ENCODE measurements at places on chromosomes 5 and 9.

DNA sequence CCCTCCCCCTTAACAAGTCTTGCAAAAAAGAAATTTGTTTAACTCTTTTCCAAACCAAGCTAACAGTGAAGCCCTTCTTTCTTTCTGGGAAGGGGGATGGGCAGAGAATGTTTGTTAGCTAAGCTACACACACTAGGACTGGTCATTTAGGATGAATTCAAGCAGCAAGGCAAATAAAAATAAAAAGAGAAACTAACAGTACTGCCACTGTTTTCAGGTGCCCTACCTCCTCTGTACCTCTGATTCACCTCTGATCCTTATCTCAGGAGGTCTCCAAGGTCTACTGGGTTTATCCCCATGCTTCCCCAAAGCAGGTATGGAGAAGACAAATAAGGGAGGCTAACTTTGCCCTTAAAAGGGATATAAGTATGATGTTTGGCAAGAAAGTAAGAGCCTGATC lies 52.9 kb downstream of the ELL2 start:
- DNase-seq, result no peak

- DNase-seq, result no peak
Measured at GRCh38 chr5:60494144-60494543, 205.8 kb downstream of the DEPDC1B start.

DNA sequence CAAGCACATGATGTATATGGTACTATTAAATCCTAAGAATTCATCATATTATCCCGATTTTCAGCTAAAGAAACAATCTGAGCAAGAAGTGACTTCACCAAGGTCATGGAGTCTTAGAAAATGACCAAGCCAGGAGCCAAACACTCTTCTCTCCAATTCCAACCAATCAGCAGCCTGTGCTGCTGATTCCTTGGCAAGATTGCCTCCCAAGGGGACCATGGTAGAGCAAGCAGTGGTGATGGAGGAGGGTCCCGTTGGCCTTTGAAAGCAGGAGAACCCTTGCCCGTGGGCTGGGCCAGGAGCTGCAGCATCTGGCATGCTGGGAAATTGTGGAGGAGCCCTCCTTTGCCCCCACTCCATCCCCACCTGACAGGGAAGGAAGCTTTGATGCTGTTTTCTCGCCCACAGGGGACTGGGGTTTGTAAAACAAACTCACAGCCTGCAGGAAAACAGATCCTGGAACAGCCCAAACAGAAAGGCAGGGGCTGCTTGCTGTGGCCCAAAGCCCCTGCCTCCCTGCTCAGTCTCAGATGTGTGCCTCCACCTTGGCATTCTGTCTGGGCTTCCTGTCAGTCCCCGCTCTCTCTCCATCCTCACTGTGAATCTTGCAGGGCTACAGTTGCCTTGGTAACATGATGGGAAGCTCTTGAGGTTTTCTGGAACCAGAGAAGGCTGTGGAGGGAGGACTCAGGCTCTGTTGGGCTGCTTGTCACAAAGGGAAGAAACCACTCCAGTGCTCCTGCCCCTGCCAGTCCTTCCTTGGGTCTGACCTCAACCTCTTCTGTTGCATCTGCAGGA lies 70.8 kb upstream of the HSPA9 start:
- DNase-seq, result peak; percentile 63

DNA sequence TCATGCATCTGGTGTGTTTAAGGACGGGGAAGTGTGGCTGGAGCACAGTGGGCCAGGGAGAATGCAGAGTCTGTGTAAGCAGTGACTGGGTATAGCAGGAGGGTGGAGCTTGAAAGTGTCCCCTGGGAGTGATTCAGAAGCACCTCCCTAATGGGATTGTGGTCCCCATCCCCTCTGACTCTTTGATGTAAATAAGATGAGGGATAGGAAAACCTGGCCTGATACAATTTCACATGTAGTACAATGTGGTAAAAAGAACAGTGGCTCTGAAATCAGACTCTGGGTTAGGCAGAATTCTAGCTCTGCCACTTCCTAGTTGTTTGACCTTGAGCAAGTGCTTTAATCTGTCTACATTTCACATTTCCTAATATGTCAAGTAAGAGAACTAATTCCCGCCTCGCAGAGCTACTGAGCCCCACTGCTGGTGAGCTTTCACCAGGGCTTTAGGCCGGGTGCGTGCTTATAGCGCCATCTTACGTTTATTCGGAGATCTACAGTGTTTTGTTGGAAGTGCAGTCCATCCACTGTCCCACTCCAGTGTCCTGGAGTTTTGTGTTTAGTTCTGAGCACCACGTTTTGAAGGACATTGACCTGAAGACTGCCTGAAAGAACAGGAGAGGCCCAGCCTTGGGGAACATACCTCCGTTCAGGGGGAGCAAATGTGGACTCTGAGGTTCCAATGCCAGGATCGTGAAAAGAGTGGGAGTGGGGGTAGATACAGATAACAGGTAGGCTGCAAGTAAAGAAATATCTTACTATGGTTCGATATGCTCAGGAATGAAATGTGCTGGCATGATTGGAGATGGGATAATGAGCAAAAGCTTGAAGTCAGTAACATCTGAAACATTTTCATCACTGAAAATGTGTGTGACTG lies 51.2 kb upstream of the TESK1 start:
- DNase-seq, result peak; percentile 13

DNA sequence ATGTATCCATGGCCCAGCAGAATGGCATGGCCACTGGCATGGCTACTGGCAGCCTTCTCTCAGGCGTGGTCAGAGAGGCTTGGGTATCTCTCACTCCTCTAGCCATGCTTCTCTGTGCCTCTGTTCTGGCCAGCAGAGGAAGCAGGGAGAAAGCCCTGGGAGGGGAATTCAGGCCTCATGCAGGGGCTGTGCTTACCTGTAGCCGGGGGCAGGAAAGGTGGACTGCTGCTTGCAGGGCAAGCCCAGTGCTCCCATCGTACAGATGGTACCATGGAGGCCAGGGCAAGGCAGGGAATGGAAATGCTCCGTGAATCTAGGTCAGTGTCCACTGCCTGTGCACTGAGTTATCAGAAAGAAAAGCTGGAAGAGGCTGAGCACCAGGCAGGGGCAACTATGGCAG lies 2.7 kb downstream of the OR13J1 start:
- no peak for DNase-seq

DNA sequence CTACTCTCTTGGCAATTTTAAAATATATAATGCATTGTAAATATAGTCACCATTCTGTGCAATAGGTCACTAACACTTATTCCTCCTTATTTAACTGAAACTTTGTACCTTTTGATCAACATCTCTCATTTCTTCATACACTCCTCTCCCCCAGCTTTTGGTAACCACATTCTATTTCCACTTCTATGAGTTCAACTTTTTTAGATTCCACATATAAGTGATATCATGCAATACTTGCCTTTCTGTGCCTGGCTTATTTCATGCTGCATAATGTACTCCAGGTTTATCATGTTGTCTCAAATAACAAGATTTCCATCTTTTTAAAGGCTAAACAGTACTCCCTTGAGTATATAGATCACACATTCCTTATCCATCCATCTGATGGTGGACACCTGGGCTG lies 188.8 kb downstream of the NXNL2 start:
- no peak for DNase-seq

DNA sequence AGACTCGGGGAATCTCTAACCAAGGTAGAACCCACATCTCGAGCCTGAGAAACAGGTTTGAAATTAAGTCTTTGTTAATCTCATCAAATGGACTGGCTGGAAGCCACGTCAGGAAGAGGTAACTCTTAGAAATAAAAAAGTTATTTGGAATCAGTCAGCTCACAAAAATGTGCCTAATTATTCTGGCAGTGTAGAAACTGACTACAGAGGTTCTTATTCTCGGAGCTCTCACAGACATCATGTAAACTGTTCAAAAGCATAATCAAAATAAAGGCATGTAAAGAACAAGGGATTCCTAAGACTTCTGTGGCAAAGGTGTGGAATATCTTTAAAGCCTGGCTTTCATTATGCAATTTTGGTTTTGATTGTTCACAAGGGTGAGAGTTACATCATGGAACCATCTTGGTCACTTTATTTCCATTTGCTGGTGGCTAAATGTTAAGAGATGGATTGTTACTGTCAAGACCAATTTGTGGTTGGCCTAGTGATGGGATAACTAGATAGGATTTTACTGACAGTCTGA lies 85.1 kb downstream of the OTULIN start:
- no peak for DNase-seq

DNA sequence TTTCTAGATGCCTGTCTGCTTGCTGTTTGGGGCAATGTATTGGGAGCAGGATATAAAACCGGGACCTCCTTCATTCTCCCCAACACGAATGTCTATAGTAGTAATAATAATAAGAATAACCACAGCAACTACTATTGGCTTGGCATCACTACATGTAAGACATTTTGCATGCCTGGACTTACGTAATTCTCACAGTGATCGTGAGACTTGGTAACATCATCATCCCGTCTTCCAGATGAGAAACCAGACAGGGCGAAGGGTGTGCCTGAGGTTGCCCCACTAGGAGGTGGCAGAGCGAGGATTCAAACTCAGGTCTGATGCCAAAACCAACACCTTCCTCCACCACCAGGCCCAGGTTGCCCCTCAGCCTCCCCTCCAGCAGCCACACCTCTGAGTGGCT lies 185.1 kb downstream of the RGS3 start:
- DNase-seq, result no peak

GRCh38 chr5:157744051-157745011 lies 819 bp downstream of the LSM11 start:
- DNase-seq, result no peak

- no peak for DNase-seq
Measured at GRCh38 chr5:138515556-138516245, 27.3 kb downstream of the ETF1 start.

GRCh38 chr5:73867345-73868335 lies 241.6 kb downstream of the ARHGEF28 start:
- DNase-seq, result no peak

DNA sequence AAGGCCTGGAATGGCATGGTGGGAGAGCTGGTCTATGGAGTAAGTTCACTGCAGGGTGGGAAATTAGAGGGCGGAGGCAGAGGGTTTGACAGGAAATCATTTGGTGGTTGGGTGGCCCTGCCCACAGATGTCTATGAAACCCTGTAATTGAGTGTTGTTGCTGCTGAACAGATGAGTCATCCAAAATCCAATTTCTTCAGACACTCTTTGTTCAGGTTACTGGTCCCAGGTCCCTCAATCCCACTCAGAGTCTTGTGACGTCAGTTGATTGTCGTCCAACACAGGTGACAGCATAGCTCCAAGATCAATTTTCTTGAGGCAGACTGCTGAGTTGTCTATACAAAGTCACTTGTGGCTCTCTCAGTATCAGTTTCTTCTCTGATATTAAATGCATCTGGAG lies 208.6 kb downstream of the GRIA1 start:
- no peak for DNase-seq

GRCh38 chr5:134968055-134968454 lies 348 bp downstream of the CATSPER3 start:
- no peak for DNase-seq

- peak; percentile 12 for DNase-seq
Measured at GRCh38 chr5:78979117-78979742, 5.9 kb downstream of the ARSB start.

DNA sequence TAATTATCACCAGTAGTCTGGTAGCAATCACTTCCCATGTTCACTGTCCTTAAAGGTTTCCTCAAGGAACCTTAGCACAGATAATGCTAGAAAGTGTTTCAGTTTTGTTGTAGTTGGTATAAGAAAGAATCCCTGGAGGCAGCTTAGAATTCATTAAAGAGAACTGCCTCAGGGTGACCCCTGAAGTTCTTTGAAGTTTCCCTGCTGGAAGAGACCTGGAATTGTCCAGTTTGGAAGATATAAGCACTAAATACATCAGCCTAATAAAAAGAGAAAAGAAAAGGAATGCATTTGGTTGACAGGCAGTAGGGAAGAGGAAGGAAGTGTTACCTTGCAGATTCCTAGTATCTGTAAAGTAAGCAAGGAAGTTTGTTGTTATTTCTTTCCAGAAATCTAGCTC lies 999.6 kb upstream of the DMAC1 start:
- DNase-seq, result no peak

DNA sequence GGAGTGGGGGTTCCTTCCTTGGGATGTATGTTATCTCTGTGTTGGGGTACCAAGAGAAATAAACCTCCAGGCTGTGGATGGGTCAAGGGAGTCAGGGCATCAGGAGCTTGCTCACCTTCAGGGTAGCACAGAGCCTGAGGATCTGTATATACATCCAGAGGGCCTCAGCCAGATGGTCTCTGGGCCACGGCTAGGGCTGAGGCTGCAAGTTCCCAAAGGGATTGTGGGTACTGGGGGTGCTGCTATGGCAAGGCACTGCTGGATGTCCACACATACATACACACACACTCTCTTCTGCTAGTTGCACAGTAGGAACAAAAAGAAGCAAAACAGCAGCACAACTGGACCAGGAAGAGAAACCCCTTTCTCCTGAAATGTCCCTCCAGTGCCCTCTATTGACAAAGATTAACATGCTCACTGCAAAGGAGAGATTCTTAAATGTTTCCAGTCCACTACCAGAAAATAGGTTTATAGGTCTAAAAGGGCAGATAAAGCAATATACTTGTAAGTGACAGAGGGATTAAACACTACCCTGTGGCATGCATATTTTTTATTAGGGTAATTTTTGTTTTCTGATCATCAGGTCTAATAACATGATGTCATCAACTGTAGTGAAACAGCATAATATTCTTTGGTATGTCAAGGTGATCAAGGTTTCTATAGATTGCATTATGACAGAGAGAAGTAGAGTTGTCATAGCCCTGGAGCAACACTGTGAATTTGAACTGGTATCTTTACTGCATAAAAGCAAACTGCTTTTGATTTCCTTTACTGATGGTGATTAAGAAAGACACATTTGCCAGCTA lies 56.3 kb upstream of the KCNN2 start:
- no peak for DNase-seq

DNA sequence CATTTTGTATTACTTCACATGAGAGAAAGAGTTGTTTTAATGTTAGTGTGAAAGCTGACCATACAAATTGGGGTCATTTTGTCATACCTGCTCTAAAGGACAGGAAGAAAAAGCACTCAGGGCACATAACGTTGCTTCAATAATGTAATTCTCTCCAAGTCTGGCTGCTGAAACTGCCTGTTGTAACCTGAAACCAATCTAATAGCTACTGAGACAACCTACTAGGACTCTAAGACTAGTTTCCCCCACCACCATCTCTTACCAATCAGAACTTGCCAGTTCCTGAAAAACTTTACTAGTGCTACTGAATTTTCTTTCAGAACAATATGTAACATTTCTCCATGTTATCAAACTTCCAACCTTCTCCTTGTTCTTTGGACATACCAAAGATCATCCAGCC lies 374.7 kb downstream of the PTPRD start:
- DNase-seq, result no peak

DNA sequence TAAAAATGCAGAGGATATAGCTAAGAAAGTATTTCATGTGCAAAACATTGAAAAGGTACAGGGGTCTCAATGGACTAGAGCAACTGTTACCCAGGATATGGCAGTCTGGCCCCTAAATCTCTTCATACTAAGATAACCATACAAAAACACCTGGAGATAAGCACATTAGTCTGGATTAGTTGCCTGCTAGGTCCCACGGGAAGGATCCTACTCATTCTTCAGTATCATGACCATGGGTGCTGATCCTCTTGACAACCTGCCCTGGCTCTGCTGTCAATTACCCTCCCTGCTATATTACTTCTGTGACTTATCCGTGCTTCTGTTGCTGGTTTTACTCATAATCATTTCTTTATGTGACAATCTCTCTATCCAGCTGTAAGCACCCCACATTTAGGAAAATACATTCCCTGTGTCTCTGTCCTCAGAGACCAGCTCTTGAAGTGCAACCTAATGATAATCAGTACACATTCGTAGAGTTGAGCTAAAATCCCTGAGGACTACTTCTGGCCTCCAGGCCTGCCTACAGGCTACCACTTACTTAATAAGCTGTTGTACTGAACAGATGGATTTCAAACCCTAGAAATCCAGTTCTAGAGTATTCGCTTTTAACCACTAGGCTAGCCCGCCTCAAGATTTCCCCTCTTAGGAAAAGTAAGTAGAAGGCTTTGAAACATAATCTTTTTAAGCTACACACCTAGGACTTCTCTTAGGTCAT lies 190.5 kb upstream of the OR13F1 start:
- DNase-seq, result no peak
